Hepatocyte (in vitro differentiated cells): ENCODE measurements at places on chromosomes 13 and 19. TPM values are rescaled to one million over a fixed set of nuclear protein-coding genes. Genes with fewer than 3 reads are reported as not detected.

GRCh38 chr19:45071545-45071938 lies 4.7 kb downstream of the ZNF296 start:
- DNase-seq, result no peak

Gene LILRB4
- not detected in 2 replicates for total RNA-seq

Gene ZNF730
- 3.3 and 3.4 TPM in 2 replicates for total RNA-seq

DNA sequence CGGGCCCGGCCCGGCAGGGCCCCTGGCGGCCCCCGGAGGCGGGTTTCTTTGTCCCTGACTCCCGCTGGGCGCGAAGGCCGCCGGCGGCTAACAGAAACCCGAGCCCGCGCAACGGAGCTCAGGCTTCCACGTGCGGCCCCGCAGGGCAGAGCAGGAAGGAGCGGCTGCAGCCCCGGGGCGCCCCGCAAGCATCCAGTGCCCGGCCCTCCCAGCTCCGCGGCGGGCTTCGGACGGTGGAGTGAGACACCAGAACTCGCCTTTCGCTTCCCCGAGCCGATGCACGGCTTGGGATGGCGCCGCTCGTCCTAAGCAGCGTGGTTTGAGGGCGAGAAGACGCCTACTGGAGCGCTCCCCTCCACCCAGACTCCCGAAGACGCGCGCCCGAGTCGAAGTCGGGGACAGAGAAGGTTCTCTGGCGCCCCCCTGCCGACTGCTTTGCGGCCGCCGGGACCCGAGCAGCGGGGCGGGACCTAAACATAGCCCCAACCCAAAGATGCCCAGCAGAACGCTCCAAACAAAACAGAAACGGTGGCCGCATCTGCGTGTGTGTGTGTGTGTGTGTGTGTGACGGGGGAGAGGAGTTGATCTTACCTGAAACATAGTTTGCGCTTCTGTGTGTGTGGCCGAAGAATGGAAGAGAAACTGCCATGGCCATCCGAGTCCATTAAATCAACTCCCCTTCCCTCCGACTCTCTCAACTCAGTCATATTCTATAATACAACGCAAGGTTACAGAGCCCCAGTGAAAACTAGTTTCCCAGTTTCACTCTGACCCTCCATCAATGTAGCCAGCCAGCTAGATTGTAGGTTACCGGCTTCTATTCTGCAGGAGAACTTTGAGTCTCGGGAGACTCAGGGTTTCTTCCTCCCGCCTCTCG lies 629 bp upstream of the FGF9 start:
- DNase-seq, result peak; percentile 83

Gene RYR1
- total RNA-seq, result 0.04 and 0.07 TPM in 2 replicates

- peak; percentile 43 for DNase-seq
Measured at GRCh38 chr19:16160943-16161560, 12.3 kb downstream of the CIB3 start.
